Stimulated activated CD4-positive, alpha-beta T cell treated with anti-CD3 and anti-CD28 coated beads, Interleukin-12 subunit alpha, Interleukin-12 subunit beta, amount 100 ng/mL, for 48 hours (primary cell): ENCODE measurements at places on chromosomes 5 and 9.

GRCh38 chr5:10702911-10703491 is 58.0 kb downstream of the DAP start:
- DNase-seq, result no peak

DNA sequence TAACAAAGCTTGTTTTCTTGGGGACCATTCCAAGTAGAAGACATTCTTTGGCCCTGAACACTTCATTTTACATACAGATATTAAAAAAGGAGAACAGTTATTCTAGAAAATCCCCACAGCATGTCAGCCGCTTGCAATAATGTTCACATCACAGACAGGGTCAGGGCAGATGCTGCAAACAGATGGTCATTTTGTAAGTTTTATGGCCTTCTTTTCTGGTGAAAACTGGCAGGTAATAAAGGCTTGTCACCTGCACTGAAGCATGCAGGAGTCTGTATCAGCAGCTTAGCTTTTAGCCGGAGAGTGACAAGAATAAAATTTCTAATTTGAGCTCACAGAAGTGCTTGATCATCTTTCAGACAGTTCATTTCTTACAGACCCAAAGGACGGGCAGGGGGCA is 220.9 kb upstream of the DAP start:
- DNase-seq, result no peak

DNA sequence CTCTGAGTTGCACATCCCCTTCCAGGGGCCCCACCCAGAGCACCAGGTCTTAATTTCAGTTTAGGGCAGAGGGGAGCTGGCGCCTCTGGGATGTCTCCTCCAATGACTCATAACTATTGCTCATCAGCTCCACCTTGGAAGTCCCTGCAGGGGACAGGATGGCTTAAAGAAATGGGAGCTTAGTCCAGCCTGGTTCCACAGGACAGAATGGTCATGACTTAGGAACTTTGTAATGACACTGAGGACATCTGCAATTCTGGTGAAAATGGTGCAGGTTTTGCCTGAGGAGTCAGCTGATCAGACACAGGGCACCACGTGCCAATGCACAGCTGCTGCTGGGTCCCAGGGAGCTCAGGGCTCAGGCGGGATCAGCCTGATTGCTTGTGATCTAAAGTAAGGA is 16.4 kb upstream of the PPP1R26 start:
- DNase-seq, result no peak

DNA sequence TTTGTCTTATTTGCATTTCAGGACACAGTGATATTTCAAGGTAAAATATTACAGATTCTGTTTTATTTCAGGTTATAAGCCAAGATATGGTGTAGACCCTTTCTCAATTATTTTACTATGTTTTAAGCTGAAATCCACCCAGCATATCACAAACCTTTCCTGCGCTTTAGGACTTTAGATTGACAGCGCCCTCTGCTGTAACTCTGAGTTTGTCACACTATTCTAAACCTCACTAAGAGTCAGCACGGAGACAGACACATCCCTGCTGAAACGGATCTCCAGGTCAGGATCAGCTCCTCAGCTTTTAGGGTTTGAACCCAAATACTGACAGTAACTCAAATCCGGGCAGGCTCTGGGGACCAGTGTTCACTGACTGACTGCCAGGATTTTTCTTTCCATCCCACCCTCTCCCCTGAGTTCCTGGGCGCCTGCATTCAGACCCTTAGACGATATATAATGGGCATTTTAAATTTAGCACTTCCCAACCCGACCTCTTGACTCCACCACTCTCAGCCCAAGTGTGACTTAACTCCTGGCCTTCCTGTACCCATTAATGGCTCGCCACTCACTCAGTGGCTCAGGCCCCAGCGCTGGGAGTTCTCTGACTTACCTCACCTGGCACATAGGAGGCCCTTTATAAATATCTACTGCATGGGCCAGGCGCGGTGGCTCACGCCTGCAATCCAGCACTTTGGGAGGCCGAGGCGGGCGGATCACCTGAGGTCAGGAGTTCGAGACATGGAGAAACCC is 33.5 kb downstream of the TLX3 start:
- DNase-seq, result peak; percentile 34

DNA sequence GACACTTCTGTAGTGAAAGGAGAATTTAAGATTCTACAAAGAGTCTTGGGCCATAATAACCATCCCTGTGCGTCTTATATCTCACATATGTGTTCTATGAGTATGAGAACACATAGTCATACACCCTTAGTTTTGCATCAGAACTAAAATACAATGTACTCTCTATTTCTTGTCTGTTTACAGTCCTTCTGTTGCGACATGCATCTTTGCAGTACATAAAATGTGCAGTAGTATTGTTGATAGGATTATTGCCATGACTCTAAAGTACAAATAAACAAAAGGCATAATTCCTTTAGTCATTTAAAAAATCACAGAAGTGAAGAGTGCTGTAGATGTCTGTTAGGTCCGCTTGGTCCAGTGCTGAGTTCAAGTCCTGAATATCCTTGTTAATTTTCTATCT is 201.9 kb downstream of the NR3C1 start:
- no peak for DNase-seq

- no peak for DNase-seq
Observed at GRCh38 chr9:33467526-33467925, 6.2 kb downstream of the NOL6 start.
